LHCN-M2 (cell line): ENCODE measurements at places on chromosomes 3 and 15. TPM values are rescaled to one million over a fixed set of nuclear protein-coding genes. Genes with fewer than 3 reads are reported as not detected.
A peak's percentile ranks its signal among the peaks of the same experiment; 100 is the strongest.

GOLGA8H gene
- 0.40 and 0.77 TPM in 2 replicates for total RNA-seq

SERINC4 gene
- 0.11 TPM in 1 of 2 replicates, not detected in the other for total RNA-seq

NEDD4 gene
- total RNA-seq = 80.0 and 82.5 TPM in 2 replicates

CHP1 gene
- 67.2 and 85.6 TPM in 2 replicates for total RNA-seq

FSD2 gene
- not detected in 2 replicates for total RNA-seq

GOLGA6A gene
- not detected in 2 replicates for total RNA-seq

IL16 gene
- not detected in 2 replicates for total RNA-seq

ZNF385D gene
- 3.9 and 10.6 TPM in 2 replicates for total RNA-seq

SPINK8 gene
- not detected in 2 replicates for total RNA-seq

GRM2 gene
- 0.06 TPM in 1 of 2 replicates, not detected in the other for total RNA-seq

STRC gene
- total RNA-seq = not detected in 2 replicates

CSK gene
- total RNA-seq = 22.2 and 28.8 TPM in 2 replicates

GRCh38 chr15:56042982-56043980 is 49.9 kb upstream of the NEDD4 start:
- no peak for DNase-seq

DNA sequence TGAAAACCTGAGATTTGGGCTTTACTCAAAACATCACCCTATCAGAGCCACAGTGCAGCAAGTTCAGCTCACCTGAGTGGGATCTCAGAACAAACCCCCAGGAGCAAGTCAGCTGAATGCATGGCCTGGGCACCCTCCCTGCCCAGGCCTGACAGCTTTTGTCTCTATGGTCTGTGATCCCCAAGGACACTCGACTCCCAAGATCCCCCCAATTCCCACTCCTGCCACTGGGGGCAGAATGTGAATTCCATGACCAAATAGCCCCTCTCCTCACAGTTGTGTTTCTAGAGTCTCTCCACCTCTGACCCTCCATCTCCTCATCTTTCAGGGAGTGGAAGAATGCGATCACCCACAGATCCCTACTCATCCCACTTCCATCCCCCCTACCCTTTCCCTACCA is 58.9 kb downstream of the ZNF445 start:
- no peak for DNase-seq

DNA sequence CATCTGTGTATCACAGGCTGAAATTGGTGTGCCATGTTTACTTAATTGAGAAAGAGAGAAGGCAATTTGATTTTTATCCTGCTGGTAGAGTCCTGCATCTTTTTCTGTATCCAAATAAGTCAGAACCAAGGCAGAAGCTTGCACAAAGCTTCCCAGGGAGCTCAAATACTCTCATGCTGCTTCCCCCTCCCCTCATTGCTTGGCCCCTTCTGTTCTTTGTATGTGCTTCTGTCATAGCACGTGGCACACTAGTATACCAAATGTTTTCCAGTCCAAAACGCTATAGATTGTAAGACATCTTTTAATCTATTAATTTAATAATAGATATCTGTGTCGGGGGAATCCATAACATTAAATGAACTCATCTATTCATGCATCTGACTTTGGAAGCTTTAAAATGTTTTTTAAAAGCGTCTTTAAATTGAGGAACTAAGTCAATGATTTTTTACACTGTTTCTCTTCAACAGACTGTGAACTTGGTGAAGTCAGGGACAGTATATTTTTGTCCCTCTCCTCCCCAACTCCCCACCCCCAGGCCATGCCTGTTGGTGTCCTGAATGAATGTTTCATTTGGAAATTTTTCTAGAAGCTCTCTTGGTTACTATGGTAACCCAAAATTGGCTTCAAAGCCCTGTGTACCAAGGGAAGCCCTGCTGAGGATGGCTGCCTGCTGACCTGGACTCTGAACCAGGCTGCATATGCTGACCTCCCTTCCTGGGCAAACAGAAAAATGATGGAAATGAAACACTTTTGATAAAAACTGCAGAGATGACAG is 26.2 kb upstream of the SLC35G2 start:
- DNase-seq = no peak

DNA sequence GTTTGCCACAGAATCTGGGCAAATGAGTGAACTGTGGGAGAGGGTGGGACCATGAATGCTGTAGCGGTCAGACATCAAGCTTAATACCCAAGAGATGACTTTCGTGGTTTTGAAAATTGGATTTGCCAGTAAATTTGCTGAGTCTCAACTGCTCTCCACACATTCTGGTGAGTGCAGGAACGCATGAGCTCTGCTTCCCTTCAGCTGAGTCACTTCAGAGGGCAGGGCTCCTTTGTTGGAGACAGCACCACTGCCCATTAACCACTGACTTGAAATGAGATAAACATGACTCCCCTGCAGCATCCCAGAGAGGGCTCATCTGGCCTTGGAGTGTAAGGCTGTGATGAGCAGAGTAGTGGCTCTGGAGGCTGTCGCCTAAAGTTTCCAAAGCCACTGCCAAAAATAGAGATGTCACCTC is 22.6 kb downstream of the RARRES1 start:
- peak; percentile 99 for DNase-seq

- no peak for DNase-seq
Measured at GRCh38 chr3:193465992-193466608, 87.5 kb upstream of the ATP13A5 start.

DNA sequence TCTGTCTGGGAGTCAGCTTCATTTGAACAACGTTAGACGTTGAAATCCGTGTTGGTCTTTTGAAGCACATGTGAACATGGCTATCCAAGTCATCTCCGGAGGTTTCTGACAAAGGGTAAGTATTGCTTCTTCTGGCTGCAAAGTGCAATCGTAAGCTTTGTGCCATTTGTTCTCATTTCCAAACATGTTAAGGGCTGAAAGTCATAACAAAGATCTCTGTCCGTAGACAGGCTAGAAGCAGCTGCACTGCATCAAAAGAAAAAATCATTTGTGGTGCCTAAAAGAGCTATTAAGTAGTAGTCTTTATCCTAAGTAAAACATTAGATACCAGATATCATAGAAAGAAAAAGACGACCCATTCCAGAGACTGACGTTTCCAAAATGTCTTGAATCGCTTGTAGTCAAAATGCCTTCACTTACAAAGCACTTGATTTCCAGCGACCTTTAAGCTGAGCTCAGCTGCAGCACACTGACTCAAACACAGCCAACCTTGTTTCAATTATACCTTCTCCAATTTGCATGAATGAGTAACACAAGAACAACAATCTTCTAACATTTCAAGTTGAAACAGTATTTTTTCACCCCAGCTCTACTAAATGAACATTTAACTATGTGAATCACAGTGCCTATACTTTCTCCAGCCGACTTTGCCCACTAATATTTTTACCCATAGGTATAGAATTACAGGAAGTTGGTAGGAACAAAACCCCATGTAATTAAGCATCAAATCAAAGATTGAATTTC is 76.6 kb downstream of the NEDD4 start:
- DNase-seq = peak; percentile 69

DNA sequence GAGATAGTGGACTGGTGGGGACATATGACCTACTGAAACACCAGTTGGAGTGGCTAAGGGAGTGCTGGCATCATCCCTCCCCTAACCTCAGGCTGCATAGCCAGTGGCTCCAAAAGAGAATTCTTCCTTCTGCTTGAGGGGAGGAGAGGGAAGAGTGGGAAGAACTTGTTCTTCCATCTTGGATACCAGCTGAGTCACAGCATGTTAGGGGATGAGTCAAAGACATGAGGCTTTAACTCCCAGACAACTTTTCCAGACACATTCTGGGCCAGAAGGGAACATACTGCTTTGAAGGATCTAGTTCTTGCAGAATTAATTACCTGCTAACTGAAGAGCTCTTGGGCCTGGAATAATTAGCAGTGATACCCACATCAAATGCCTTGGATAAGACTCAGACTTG is 36.8 kb upstream of the PEX5L start:
- no peak for DNase-seq

DNA sequence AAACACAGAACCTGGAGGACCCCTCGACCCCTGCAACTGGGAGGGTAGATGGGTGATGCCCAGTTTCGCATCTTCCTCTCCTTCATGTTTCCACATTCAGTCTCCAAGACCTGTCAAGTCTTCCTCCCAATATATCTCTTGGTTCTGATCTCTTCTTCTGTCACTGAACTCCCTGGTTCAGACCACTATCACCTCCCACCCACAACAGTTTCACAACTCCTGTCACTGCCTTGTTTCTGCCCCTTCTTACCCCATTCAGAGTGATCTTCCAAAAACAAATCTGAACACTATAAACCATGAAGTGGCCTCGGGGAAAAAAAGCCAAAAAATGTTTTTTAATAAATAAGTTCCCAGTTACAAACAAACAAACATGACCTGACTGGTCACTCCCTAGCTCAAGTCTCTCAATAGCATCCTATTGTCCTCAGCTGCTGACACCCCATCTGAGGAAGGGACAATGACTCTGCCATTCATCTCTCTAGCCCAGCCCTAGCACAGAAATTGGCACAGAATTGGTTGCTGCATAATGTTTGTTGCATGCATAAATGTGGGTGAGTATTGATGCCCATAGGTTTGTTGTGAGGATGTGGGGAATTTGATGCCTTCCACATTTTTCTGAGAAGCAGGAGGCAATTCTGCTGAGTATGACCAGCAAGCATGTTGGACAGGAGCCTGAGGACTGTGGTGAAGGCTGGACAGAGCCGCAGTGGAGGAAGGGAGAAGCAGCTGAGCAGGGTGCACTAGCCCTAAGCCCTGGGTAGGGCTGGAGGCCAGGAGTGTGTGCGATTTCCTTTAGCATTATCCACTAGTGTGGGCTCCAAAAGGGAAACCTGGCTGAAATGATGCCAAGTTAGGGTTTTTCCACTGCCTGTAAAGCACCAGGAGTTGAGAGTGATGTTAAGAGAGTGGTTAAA is 12.2 kb upstream of the XYLB start:
- peak; percentile 74 for DNase-seq

DNA sequence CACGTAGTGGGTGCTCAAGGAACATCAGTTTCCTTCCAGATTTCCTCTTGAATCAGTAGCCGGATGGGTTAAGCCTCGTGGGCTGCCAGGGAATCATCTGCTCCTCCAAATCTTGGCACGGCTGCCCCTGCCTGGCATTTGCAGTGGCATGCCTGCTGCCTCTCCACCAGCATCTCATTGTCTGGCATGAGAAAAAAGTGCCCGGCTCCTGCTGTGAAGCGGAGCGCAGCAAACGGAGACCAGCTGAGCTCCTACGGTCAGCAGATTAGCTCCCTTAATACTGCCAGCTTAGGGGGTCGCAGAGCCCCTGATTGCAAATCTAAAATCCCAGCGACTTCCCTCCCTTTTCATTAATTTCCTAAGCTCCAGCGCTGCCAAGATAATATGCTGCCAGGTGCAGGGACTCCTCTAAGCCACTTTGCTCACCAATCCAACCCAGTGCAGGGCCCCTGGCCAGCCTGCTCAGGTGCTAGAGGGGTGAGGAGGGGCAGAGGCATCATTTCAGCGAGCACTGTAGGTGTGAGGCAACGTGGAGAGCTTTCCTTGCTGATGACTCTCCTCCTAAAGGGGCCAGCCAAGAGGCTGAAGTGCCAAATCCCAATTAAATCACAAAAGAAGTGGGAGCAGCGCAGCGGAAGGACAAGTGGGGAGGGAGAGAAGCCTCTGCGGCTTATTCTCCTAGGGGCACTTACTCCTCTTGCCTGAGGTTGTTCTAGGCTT is 49.6 kb upstream of the ST8SIA2 start:
- no peak for DNase-seq

- peak; percentile 55 for DNase-seq
Measured at GRCh38 chr3:178504128-178504527, 32.1 kb upstream of the KCNMB2 start.

GRCh38 chr3:195893516-195893915 is 14.8 kb downstream of the TNK2 start:
- no peak for DNase-seq

- DNase-seq = no peak
Measured at GRCh38 chr15:64870353-64870752, 28.6 kb downstream of the PLEKHO2 start.

DNA sequence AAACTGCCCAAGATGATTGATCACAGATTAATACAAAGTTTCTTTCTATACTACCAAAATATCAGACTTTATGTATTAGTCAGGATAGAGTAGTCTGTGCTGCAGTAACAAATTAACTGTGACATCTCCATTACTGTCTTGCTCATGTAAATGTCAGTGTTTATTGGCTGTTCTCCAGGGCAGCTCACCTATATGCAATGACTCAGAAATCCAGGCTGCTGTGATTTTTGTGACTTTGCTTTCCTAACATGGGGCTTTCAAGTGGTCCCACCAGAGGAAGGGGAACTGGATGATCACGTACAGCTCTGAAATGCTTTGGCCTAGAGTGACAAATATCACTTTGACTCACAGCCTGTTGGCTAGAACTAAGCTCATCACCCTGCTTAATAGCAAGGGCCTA is 12.9 kb downstream of the PLS1 start:
- DNase-seq = no peak

DNA sequence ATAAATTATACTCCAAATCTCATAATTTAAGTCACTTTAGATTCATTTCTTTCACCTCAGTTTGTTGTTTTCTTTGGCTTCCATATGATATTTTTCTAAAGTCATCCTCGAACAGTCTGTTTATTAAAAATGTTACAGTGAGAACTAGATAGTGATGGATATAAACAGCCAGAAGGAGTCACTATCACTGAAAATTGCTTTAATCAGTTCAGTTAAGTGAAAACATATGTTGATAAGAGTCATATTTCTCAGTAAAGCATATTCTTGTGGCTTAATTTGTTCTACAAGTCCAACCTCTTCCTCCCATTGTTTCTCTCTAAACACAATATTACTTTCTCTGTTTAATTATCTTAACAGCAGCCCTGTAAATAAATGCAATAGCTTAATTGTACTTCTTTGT is 427.5 kb upstream of the ALCAM start:
- DNase-seq = peak; percentile 23

DNA sequence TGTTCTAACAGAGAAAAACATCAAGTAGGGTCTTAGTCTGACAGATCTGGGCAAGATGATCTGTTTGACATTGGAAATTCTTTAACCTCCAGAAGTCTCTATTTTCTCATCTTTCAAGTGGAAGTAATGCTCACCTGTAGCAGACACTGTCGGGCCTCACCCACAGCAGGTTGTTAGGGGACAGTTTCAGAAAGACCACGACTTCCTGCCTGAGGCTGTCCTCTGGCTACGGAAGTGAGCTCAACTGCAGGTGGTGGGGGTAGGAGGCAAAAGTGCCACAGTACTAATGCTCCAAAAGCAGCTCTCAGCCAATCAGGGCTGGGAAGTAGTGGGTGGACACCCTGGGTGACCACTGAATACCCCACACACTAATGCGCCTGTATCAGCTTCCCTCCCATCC is 111.4 kb upstream of the TOPAZ1 start:
- no peak for DNase-seq
